Neuronal stem cell (in vitro differentiated cells): ENCODE measurements at places on chromosomes 4 and X.

DNA sequence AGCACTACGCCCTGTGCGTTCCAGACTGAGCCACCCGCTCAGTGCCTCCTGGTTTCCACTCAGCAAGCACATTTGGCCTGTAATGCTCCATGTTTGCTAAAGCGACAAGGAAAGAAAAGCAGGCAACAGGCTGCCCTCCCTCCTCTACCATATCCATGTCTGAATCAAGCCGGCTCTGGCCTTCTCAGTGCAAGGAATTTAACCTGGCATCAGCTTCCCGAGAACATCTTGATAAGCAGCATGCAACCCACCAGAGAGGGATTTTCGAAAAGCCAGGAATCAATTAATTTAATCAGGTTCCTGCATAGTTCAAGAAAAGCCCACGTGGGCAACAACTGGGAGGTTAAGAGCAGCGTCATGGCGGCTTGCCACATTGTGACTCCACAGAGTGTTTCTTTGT lies 228.2 kb downstream of the HS6ST2 start:
- H3K27ac ChIP-seq: peak overlapping the region; percentile 35
- peaks cover 15% of the 10 kb centered on the region for H3K4me1 ChIP-seq
- no peaks in the 10 kb centered on the region for H3K36me3 ChIP-seq
- H3K27me3 ChIP-seq: no peaks in the 10 kb centered on the region

DNA sequence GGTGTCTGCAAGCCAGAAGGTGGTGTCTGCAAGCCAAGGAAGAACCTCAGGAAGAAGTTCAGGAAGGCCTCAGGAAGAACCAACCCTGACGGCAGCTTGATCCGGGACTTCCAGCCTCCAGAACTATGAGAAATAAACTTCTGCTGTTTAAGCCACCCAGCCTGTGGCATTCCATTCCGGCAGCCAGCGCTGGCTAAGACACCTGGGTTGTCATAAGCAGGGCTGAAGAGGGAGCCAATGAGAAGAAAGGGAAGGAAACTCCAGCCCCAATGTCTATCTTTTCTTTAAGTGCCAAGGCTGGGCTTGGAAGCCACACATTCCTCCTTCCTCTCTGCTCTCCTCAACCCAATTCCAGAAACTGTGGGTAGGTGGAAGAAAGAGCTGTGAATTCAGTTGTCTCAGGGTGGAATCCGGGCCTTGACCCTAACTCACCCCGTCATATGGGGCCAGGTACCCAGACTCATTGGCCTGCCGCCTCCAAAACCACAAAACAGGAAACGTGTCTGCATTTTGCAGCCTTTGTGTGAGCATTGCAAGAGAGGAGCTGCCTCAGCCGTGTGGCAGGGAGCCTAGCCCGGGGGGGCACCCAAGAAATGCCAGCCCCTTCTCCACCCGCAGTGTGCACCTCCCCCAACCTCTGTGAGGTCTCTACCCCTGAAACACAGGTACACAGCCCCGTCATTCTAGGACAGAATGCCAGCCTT lies 26.8 kb downstream of the CRMP1 start:
- H3K4me1 ChIP-seq: peaks cover 15% of the 10 kb centered on the region
- peaks cover 29% of the 10 kb centered on the region for H3K36me3 ChIP-seq
- H3K4me3 ChIP-seq: no peak overlapping the region
- no peaks in the 10 kb centered on the region for H3K27me3 ChIP-seq

GRCh38 chr4:163395758-163396157 lies 52.1 kb downstream of the NPY5R start:
- H3K27ac ChIP-seq: no peak overlapping the region
- no peaks in the 10 kb centered on the region for H3K36me3 ChIP-seq
- no peak overlapping the region for H3K4me3 ChIP-seq
- no peaks in the 10 kb centered on the region for H3K4me1 ChIP-seq
- DNase-seq: no peak

GRCh38 chrX:39152106-39152649 lies 350.9 kb downstream of the MID1IP1 start:
- no peak overlapping the region for H3K27ac ChIP-seq
- H3K4me1 ChIP-seq: no peaks in the 10 kb centered on the region
- H3K27me3 ChIP-seq: no peaks in the 10 kb centered on the region

- H3K36me3 ChIP-seq: no peaks in the 10 kb centered on the region
- H3K27ac ChIP-seq: no peak overlapping the region
- peak overlapping the region; percentile 28 for H3K4me3 ChIP-seq
- H3K4me1 ChIP-seq: peaks cover 1% of the 10 kb centered on the region
- no peaks in the 10 kb centered on the region for H3K27me3 ChIP-seq
- no peak for DNase-seq
Measured at GRCh38 chr4:124459196-124459940, 253.2 kb downstream of the ANKRD50 start.

DNA sequence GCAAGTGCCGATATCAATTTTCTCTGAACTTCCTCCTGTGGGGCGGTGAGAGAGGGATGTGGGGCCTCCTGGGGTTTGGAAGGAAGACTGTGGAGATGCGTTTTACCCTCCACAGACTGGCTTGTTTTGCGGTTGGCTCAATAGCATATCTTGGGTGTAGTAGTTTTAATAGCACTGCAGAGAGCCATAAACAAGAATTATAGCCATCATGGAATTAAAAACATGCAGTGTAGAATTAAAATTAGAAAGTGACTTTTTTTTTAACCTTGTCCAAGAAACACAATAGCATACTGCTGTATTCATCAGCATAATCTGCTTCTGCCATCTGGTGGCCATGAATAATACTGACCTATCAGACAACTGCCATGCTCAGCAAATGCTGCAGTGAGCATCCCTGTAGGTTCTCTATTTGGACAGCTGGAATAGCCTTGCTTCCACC lies 47.3 kb upstream of the SCML1 start:
- H3K27ac ChIP-seq: no peak overlapping the region
- DNase-seq: peak; percentile 40
- H3K4me3 ChIP-seq: no peak overlapping the region
- no peaks in the 10 kb centered on the region for H3K36me3 ChIP-seq
- H3K4me1 ChIP-seq: peaks cover 2% of the 10 kb centered on the region
- H3K27me3 ChIP-seq: no peaks in the 10 kb centered on the region

DNA sequence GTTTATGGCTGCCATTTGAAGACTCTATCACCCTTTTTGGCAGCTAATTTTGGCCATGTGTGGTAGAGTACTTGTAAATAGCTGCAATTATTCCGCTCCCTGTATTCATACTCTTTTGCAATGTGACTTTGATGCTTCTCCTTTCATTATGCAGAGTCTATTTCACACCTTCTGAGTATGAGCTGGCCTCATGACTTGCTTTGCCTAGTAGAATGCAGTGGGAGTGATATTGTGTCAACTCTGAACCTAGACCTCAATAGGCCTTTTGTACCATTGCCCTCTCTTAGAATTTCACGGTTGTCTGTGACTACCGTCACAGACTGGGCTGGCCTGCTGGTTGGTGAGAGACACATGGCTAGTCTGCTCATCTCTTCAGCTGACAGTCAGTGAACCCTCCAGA lies 118.8 kb downstream of the DDIT4L start:
- no peak overlapping the region for H3K27ac ChIP-seq
- H3K27me3 ChIP-seq: no peaks in the 10 kb centered on the region
- H3K4me3 ChIP-seq: no peak overlapping the region
- no peaks in the 10 kb centered on the region for H3K36me3 ChIP-seq
- no peak for DNase-seq

DNA sequence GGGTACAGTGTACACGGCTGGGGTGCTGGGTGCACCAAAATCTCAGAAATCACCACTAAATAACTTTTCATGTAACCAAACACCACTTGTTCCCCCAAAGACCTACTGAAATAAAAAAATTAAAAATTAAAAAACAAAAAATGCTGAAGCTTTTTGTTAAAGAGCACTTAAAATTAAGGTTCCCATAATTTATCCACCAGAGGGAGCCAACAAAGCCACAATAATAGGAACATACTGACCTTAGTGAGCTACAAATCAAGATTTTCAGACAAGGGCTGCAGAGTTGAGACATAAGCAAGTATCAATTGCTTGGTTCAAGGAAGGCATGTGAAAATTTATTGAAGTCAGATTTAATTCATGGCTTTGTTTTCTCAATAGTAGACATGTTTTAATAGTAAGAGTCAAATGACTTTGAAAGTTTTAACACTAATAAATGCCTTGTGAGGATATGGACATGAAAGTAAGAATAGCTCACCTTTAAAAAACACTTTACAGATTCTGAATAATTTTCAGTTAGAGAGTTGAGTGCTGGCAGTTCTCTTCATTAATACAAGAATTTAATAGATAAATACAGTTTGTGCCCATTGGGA lies 43.0 kb upstream of the SCOC start:
- H3K36me3 ChIP-seq: no peaks in the 10 kb centered on the region
- H3K27me3 ChIP-seq: no peaks in the 10 kb centered on the region
- H3K27ac ChIP-seq: no peak overlapping the region
- H3K4me3 ChIP-seq: no peak overlapping the region

- H3K4me3 ChIP-seq: no peak overlapping the region
- no peaks in the 10 kb centered on the region for H3K36me3 ChIP-seq
- peaks cover 2% of the 10 kb centered on the region for H3K4me1 ChIP-seq
- no peak overlapping the region for H3K27ac ChIP-seq
Measured at GRCh38 chr4:150934022-150934421, 81.1 kb downstream of the LRBA start.

DNA sequence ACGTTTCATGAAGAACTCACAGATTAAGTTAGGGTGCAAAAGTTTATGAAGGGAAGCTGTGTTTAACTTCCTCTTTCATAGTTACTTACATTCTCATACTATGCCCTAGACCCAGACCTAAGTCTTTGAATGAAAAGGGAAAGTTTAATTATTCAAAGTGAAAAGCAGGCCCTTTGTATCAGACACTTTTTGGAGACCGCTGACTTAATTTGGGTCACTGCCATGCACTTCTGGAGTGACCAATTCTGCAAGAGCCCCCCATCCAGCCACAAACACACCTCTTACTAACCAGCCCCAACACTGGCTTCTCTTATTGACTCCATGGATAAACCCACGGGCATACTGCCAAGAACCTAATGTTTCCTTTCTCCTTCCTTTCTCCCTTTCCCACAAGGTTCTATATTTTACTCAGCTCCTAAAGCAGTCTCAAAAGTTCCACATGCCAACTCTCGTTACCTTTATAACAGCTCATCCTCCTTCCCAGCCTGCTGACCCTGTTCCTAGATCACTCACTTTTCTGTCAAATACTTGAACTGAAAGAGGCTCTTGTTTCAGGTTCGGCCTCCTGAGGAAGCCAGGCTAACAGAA lies 34.5 kb downstream of the ABCE1 start:
- peaks cover 2% of the 10 kb centered on the region for H3K27me3 ChIP-seq
- no peaks in the 10 kb centered on the region for H3K4me1 ChIP-seq
- H3K36me3 ChIP-seq: peaks cover 2% of the 10 kb centered on the region
- no peak overlapping the region for H3K4me3 ChIP-seq

- no peak overlapping the region for H3K4me3 ChIP-seq
- no peak for DNase-seq
- no peak overlapping the region for H3K27ac ChIP-seq
Measured at GRCh38 chrX:14927401-14927800, 54.2 kb downstream of the MOSPD2 start.
